Activated naive CD4-positive, alpha-beta T cell (primary cell): ENCODE measurements at places on chromosomes 3 and 15.

GRCh38 chr15:85646538-85647091, 148.1 kb downstream of the KLHL25 start:
- DNase-seq: no peak

GRCh38 chr15:92885224-92886041, 14.7 kb upstream of the CHD2 start:
- no peak for DNase-seq

DNA sequence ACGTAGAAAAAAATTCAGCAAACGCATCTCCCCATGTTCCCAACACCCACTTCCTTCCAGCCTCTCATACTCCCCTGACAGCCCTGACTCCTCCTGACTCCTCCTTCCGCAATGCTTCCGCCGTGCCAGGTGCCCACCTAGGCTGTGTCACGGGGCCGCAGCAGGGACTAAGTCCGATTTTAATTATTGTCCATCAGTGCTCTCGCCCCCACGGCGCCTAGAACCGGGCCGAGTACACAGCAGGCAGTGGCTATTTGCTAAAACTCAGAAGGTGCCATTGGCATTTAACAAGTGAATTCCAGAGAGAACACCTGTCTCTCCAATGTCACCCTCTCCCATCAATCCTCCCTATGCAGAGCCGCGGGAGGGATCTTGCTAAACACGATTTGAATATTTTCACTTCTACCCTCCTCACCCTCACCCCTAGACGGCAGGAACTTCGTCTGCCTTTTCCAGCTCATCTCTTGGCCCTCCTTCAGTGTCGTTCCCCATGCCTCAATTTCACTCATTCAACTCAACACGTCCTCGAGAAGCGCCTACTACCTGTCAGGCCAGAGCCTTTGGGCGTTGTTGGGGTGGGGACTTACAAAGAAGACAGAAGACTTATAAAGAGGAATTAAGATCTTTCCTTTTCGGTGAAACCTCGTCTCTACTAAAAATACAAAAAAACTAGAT, 11.5 kb upstream of the SHF start:
- no peak for DNase-seq

DNA sequence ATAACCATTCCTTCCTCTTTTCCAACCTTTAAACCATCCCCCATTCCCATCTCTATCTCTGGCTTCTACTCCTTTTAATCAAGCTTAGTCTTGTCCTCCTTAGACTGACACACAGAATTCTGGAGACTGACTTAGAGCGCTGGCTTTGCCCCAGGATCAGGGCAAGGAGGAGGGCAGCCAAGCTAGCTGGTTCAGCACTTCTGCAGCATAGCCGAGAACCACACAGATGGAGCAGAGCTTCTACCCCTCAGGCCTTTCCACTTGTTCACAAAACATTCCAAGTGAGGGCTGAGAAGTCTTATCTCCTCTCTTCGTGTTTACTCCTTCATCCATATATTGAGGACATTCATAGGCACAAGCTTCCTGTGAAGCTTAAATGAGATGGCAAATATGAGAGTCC, 246.5 kb upstream of the PEX5L start:
- DNase-seq: no peak

DNA sequence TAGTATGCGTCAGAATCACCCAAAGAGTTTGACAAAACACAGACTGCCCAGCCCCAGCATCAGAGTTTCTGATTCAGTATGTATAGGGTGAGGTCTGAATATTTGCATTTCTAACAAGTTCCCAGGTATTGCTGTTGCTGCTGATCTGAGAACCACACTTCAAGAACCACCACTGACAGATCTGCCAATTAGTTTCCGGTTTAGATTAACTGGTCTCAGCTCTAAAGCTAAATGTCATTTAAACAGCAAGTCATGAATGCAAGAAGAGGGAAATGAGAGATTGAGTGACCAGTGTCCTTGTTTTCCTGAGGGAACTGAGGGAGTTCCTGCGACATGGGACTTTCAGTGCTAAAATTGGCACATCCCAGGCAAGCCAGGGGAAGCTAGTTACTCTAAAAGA, 305.0 kb downstream of the ZNF385D start:
- DNase-seq: no peak

- DNase-seq: no peak
Observed at GRCh38 chr3:134775831-134776230, 19.2 kb upstream of the EPHB1 start.

DNA sequence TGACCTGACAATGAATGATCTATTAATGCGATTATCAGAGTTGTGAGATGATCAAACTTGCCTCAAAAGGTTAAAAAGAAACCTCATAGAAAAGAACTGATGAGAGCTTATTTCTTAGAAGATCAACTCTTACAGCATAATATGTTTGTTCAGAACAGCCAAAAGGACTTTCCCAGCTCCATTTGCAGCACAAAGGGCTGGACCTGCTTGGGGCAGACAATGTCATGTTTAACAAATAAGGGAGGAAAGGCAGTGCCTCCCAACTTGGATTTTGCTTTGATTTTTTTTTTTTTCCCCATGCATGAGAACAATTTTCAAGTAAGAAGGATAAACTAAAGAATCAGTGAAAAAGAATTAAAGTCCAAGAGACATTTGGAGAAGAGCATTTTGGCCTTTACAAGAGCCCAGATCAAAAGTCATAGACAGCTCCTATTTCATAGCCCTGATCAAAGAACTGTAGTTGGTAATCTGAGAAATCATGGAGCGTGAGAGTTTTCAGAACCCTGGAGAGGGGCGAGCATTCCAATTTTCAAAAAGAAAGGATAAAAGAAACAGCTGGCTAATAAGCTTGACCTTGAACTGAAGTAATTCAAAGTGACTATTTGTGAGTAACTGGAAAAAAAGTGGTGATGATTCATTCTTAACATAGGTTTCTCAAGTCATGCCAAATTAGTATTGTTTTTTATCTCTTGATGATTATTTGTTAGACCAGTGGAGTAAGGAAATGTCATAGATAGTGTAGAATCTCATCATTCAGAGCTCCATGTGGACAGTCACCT, 136.0 kb upstream of the CFAP20DC start:
- DNase-seq: no peak

DNA sequence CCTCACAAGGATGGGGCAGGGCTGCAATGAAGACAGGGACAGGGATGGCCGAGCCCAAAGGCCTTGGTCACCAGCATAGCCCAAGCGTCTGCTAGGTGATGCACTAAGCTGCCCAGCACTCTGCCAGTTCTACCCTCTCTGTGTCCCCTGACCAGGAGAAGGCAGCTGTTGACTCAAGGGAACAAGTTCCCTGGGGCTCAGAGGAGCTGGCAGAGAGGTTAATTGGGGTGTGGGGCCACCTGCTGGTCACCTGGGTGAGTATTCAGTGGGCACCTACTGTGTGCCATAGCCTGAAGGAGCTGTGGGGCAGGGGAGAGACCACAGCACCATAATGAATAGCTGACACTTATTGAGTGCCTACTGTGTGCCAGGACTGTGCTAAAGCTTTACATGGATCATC, 22.0 kb upstream of the DOCK3 start:
- no peak for DNase-seq

- DNase-seq: peak; percentile 38
Observed at GRCh38 chr3:107429320-107430181, 52.3 kb downstream of the CCDC54 start.

- DNase-seq: no peak
Observed at GRCh38 chr15:74264081-74264501, 28.0 kb downstream of the CCDC33 start.

- DNase-seq: no peak
Observed at GRCh38 chr3:127370906-127371305, 83.1 kb upstream of the PRR20G start.
